ENCODE measurements at places on chromosomes 3 and 15. TPM values are rescaled to one million over a fixed set of nuclear protein-coding genes. Genes with fewer than 3 reads are reported as not detected.

The SSUH2 gene
- 15.8 TPM for polyA plus RNA-seq

The GPR149 gene
- polyA plus RNA-seq, result 0.21 TPM

The CPEB1 gene
- 2.8 TPM for polyA plus RNA-seq

GRCh38 chr15:68285259-68285980, 7.9 kb downstream of the FEM1B start:
- H3K36me3 ChIP-seq, result peaks cover 17% of the 10 kb centered on the region
- H3K4me3 ChIP-seq, result no peak overlapping the region
- H3K27me3 ChIP-seq, result no peaks in the 10 kb centered on the region
- H3K4me1 ChIP-seq, result peaks cover 1% of the 10 kb centered on the region

DNA sequence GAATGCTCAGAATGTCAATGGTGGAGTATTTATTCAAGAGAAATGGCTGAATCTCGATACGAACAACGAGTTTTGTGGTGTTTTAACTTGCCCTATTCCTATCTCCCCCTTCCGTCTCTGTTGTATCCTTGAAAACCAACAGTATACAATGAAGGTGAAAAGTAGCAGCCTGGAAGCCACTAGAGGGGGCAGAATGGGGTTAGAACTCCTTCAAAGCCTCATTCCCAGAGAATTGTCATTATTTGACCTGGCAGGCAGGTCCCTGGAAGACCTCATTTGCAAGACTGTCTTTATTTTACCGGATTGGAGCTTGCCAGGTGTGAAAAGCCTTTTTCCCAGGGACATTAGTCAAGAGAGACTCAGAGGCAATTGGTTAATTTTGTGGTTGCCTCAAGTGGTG, 139.4 kb downstream of the LRRC28 start:
- peaks cover 2% of the 10 kb centered on the region for H3K36me3 ChIP-seq
- peaks cover 3% of the 10 kb centered on the region for H3K4me1 ChIP-seq
- H3K27ac ChIP-seq, result no peak overlapping the region
- H3K27me3 ChIP-seq, result no peaks in the 10 kb centered on the region
- H3K4me3 ChIP-seq, result no peak overlapping the region
- no peak for DNase-seq

Measured in small intestine (tissue), 16 donors.